ENCODE measurements at places on chromosomes 13 and 19. TPM values are rescaled to one million over a fixed set of nuclear protein-coding genes. Genes with fewer than 3 reads are reported as not detected.

DNA sequence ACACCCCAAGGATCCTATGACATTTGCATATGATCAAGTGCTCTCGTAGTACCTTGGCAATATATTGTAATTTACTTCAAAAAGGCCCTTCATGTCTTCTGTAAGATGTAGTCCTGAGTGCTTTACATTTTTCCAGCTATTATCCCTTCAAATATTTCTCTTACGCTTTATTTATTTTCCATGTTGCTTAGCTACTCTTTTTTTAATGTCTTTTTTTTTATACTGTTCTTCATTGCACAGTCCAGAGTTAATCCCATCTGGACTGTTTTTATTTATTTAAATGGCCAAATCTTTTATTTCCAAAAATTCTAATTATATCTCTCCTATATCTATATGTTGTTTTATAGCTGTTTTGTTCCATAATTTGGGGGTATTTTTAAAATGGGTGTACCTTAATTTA lies 371.3 kb downstream of the SLC7A1 start:
- no peak overlapping the region for H3K4me3 ChIP-seq
- no peaks in the 10 kb centered on the region for H3K36me3 ChIP-seq
- H3K27me3 ChIP-seq: no peaks in the 10 kb centered on the region
- H3K4me1 ChIP-seq: no peaks in the 10 kb centered on the region
- DNase-seq: no peak

DNA sequence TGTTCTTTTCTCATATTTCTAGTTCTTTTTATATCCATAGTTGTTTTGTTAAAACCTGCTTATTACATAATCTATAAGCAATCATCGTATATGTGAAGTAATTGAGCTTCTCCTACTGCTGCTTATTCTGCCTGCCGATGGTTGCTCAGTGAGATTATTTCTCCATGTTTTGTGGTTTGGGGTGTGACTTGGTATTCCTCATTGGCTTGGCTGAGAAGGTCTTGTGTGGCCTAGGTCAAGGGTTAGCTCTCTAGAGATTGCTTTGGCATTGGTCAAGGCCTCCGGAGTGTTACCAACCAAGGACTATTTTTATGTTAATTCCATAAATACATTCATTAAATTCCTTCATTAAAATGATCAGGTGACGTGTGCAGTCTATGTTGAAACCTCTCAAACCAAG lies 302.8 kb downstream of the MYO16 start:
- H3K27ac ChIP-seq: no peak overlapping the region
- H3K27me3 ChIP-seq: peaks cover 15% of the 10 kb centered on the region
- DNase-seq: no peak
- H3K4me3 ChIP-seq: no peak overlapping the region
- no peaks in the 10 kb centered on the region for H3K4me1 ChIP-seq
- H3K36me3 ChIP-seq: no peaks in the 10 kb centered on the region

GRCh38 chr13:51778392-51778791 lies 25.6 kb downstream of the DHRS12 start:
- DNase-seq: no peak
- no peaks in the 10 kb centered on the region for H3K4me1 ChIP-seq
- H3K27me3 ChIP-seq: no peaks in the 10 kb centered on the region
- no peaks in the 10 kb centered on the region for H3K36me3 ChIP-seq

DNA sequence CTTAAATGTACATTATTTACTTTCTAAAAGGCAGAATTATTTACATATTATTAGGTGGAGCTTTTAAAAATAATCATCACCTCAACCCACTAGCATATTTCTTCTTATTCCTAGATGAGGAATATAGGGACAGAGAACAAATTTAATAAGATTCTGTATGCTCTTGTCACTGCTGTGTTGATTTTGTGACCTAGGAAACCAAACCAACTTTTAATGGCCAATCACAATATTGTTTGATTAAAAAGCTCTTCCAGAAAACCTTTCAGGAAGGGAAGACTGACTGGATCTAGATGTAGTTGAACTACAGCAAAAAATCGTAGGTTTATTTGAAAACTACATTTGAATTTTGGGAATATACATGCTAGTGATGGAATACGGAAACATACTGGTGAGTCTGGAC lies 91.8 kb upstream of the RAP2A start:
- peaks cover 9% of the 10 kb centered on the region for H3K36me3 ChIP-seq
- DNase-seq: no peak
- H3K27me3 ChIP-seq: no peaks in the 10 kb centered on the region
- H3K4me1 ChIP-seq: peaks cover 8% of the 10 kb centered on the region
- H3K27ac ChIP-seq: no peak overlapping the region

DNA sequence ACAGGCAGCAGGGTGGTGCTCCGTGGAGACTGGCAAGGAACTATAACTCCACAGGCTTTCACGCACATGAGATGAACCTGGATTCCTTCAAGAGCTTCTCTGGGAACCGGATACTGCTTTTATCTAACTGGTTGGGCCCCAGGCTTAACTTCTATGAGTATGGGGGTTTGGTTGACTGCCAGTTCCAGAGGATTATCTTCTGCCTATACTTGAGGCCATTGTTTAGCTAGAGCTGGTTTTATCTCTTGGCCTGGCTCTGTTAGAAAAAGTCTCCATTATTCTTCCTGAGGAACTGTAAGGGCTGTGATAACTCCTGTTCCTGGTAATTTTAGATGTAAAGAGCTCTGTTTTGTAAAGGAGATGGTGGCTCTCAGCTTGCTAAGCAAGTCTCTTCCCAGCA lies 40.9 kb downstream of the ZNF846 start:
- no peaks in the 10 kb centered on the region for H3K4me1 ChIP-seq
- DNase-seq: no peak
- no peak overlapping the region for H3K4me3 ChIP-seq
- H3K36me3 ChIP-seq: no peaks in the 10 kb centered on the region

DNA sequence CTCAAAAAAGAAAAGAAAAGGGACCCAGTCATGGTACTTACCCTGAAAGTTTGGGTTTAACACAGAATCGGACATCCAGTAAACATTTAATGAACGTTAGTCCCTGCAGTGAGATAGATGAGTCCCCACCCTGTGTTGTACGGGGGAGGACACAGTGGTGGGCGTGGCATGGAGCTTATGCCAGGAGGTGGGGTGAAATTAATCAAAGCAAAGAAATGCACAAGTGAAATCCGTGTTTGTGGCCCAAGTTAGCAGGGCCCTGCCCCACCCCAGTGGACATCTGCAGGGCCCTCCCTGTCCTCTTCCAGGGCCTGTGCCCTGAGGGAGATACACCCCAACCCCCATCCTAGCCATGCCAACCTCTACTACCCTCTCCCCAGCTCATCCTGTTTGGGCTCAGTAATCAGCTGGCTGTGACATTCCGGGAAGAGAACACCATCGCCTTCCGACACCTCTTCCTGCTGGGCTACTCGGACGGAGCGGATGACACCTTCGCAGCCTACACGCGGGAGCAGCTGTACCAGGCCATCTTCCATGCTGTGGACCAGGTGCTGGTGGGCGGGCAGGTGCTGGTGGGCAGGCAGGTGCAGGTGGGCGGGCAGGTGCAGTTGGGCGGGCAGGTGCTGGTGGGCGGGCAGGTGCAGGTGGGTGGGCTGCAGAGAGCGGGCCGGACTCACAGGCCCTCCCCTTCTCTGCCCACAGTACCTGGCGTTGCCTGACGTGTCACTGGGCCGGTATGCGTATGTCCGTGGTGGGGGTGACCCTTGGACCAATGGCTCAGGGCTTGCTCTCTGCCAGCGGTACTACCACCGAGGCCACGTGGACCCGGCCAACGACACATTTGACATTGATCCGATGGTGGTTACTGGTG lies 3.9 kb downstream of the MCOLN1 start:
- no peak for DNase-seq
- no peak overlapping the region for H3K4me3 ChIP-seq
- peaks cover 9% of the 10 kb centered on the region for H3K36me3 ChIP-seq
- no peaks in the 10 kb centered on the region for H3K27me3 ChIP-seq
- peaks cover 14% of the 10 kb centered on the region for H3K4me1 ChIP-seq
- no peak overlapping the region for H3K27ac ChIP-seq

Gene NOVA2
- total RNA-seq: not detected

- H3K4me3 ChIP-seq: no peak overlapping the region
- no peaks in the 10 kb centered on the region for H3K36me3 ChIP-seq
- no peak overlapping the region for H3K27ac ChIP-seq
- no peak for DNase-seq
Observed at GRCh38 chr13:40352380-40352778, 314.1 kb downstream of the FOXO1 start.

Gene C19orf33
- total RNA-seq: not detected

Gene RFX1
- 2.6 TPM for total RNA-seq

DNA sequence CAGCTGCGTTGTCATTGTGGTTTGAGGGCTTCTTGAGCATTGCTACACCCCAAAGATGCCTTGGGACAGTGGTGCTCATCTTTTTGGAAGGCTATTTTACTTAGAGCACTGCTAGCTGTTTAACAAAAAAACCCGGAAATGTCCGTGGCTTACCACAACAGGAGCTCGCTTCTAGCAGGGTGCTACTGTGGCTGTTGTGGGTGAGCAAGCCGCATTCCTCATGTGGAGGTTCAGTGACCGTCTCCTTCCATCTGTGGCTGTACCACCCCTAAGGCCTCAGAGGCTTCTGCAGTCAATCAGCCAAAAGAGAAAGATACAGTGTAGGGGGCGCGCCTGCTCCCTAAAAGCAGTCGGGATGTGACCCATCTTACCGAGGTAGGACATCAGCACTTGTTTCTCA lies 1004.2 kb downstream of the UQCRFS1 start:
- H3K36me3 ChIP-seq: no peaks in the 10 kb centered on the region
- DNase-seq: no peak
- H3K4me1 ChIP-seq: no peaks in the 10 kb centered on the region
- H3K27ac ChIP-seq: no peak overlapping the region
- no peaks in the 10 kb centered on the region for H3K27me3 ChIP-seq

DNA sequence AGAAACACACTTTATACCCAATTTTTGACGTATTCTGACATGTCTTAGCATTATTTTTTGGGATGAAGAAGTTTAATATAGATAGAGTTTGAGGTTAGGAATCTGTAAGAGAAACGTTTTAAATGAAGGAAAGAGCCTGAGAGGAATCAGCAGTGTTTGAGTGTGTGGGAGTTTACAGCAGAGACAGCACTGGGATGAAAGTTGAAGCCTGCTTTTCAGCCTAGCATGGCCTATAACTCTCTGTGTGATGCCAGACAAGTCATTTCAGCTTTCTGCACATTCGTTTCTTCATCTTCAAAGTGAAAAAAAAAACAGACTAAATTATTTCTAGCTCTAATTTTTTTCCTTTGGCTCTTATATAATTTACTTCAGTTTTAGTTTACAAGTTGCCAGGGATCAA lies 177.1 kb downstream of the RGCC start:
- DNase-seq: no peak
- H3K36me3 ChIP-seq: no peaks in the 10 kb centered on the region
- peaks cover 19% of the 10 kb centered on the region for H3K4me1 ChIP-seq
- H3K27ac ChIP-seq: no peak overlapping the region

- H3K27ac ChIP-seq: no peak overlapping the region
- no peak for DNase-seq
- peaks cover 51% of the 10 kb centered on the region for H3K36me3 ChIP-seq
Observed at GRCh38 chr13:98548230-98548629, 28.7 kb downstream of the STK24 start.

DNA sequence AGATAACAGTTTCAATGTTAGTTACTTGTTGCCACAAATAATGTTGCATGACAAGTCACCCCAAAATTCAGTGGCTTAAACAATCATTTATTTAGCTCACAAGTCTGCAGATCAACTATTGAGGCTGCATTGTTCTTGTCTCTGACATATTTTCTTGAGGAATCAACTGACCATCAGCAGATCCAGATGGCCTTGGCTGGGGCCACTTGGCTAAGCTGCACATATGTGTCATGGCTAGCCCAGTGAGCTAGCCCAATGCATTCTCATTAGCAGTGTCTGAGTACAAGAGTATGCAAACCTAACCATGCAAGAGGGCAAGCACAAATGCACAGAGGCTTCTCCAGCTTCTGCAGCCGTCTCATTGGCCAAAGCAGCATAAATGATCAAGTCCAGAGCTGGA lies 180.4 kb downstream of the DNAJC15 start:
- no peaks in the 10 kb centered on the region for H3K36me3 ChIP-seq
- H3K4me3 ChIP-seq: no peak overlapping the region
- no peaks in the 10 kb centered on the region for H3K4me1 ChIP-seq

DNA sequence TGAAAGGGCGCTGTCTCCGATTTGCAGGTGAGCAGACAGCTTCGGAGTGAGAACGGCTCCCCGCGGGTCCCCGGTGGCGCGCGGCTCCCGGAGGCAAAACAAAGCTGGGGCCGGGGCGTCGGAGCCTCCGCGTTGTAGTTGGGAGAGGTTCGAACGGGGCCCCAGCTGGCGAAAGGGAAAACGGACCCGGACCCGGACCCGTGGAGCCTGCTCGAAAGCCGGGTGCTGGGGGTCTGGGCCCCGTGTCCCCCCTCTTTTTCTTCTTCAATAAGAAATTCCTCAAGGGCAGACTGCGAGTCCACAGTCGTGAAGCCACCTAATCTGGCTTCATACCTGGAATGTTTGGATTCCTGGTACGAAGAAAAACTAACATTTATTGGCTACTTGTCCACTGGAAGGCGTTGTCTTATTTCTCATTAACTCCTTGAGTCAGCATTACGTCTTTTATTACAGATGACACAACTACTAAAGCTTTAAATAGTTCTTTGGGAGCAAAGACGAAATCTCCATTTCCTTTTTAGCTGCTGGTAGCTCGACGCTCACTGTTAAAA lies 632 bp upstream of the MTIF3 start:
- no peaks in the 10 kb centered on the region for H3K27me3 ChIP-seq
- no peak overlapping the region for H3K27ac ChIP-seq
- no peak for DNase-seq
- H3K4me1 ChIP-seq: peaks cover 13% of the 10 kb centered on the region

Gene MEDAG
- total RNA-seq: not detected

DNA sequence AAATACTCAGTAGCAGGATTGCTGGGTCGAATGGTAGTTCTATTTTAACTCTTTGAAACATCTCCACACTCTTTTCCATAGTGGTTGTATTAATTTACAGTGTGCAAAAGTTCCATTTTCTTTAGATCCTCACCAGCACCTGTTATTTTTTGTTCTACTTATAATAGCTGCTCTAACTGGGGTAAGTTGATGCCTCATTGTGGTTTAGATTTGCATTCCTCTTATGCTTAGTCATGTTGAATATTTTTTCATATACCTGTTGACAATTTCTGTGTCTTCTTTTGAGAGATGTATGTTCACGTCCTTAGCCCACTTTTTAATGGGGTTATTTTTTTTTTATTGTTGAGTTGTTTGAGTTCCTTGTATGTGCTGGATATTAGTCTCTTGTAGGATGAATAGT lies 144.6 kb downstream of the NBEA start:
- H3K4me1 ChIP-seq: no peaks in the 10 kb centered on the region
- DNase-seq: no peak
- no peak overlapping the region for H3K4me3 ChIP-seq
- H3K36me3 ChIP-seq: no peaks in the 10 kb centered on the region
- H3K27me3 ChIP-seq: no peaks in the 10 kb centered on the region
- H3K27ac ChIP-seq: no peak overlapping the region

DNA sequence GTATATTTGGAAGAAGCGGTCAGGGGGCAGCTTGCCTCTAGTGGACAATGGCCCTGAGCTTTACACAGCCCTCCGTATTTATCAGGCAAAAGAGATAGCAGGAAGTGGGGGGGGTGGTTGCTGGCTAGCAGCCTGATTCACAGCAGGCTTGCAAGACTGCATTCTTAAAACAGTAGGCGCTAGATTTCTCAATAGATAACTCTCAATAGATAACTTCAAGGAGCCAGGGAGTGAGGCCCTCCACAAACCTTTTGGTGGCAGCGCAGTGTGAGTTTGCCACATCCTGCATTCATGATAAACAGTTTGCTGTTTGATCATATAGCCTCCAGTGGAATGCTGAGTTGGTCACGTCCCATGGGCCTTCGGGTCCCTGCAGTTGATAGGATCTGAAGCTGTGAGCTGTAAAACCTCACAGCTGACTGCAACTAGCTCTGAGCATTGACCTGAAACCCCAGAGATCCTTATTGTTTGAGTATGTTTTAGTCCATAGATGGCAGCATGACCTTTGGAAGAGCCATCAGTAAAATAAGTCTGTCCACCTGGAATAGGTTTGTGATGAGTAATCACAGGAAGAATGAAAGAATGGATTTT lies 12.2 kb downstream of the FPR3 start:
- no peak for DNase-seq
- no peaks in the 10 kb centered on the region for H3K36me3 ChIP-seq
- H3K27me3 ChIP-seq: no peaks in the 10 kb centered on the region

All from SJSA1 (cell line).